ENCODE measurements at places on chromosomes 2 and 18.

- DNase-seq: no peak
Observed at GRCh38 chr2:72846171-72847095, 20.6 kb upstream of the EXOC6B start.

DNA sequence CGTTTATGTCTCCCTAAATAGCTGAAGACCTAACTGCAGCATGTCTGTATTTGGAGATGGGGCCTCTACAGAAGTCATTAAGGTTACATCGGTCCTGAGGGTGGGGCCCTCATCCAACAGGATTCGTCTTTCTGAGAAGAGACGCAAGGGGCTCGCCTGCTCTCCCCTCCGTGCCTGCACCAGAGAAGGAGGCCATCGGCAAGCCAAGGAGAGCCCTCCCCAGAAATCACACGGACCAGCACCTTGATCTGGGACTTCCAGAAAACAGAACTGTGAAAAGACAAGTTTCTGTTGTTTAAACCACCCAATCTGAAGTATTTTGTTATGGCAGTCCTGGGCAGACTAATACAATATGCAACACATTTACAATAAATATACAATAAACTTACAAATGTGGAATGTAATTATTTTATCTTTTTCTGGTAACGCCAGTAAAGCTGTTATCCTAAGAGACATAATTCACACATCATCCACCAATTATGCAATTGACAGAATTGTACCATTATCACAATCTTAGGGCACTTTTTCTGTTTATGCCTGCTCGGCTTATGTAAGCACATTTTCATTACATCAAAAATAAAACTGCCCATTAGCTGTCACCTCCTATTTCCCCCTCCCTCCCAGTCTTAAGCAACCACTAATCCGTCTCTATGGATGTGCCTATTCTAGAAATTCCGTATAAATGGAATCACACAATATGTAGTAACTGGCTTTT, 6.1 kb downstream of the HSBP1L1 start:
- no peak for DNase-seq

- DNase-seq: no peak
Observed at GRCh38 chr2:74739129-74739528, 85.1 kb downstream of the SEMA4F start.

DNA sequence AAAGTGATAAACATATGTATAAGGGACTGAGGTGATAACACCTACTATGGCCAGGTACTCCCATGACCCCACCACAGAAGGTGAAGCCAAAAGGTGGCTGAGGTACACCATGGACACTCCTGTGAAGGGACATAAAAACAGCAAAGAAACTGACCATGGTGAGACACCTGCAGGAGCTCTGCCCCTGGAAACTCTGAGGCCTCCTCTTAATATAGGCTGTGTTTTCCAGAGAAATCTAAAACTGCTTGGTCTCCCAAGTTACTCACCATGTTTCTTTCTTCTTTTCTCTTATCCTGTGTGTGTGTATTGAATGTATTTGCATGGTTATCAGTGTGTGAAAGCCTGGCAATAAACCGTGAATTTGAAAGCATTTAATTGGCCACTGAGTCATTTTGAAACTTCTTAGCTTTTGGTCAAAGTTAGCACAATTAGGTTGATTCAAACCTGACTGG, 739.3 kb upstream of the GCFC2 start:
- DNase-seq: no peak

- no peak for DNase-seq
Observed at GRCh38 chr2:69689466-69689865, 45.9 kb upstream of the AAK1 start.

DNA sequence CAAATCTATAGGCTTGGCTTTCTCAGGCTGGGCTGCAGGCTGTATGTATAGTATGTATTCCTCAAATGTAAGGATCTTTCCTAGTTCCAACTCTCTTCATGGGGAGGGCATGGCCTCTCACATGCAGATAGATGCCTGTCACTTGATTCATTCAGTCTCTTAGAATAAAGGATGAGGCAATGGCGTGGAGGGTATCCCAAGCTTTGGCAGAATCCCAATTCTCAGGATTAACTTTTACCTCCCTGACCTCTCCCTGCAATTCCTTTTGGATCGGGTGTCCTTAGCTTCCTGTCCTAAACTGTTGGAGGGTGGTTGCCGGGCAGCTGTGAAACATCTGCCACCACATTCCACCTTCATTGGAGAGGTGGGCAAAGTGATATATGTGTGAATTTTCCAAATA, 80.3 kb downstream of the INSIG2 start:
- no peak for DNase-seq

DNA sequence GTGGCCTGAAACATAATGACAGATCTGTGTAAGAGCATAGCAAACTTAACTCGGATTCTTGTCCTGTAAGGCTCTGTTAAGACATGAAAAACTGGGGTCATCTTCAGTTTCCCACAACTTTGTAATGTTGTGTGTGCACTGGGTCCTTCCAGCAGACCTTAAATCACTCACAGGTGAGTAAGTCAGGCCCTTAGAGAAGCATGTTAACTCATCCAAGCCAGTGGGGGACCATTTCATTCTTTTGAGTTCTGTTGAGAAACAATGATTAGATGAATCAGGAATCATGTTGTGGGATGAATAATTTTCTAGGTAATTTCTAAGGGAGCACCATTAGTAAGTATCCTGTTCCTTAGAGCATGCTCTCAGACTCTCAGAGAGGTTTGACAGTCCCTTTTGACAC, 167.1 kb downstream of the ESCO1 start:
- DNase-seq: no peak

DNA sequence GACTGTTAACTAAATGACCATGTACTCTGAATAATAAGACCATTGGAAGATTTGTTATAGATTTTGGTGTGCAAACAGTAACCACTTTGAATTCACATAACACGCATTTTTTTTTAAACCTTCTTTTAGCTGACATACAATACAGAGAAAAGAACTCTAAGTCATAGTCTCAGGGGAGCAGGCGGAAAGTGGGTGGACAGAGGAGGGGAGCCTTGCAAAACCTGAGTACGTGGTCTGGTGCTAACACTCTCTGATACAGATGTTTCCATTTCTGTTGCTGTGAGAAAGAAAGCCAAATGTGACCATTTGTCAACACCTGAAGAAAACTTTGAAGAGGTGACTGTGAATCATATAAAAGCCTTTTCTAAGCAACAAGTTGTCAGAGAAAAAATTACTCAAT, 151.8 kb upstream of the GCFC2 start:
- no peak for DNase-seq

GRCh38 chr2:20599861-20600461, 50.9 kb downstream of the HS1BP3 start:
- no peak for DNase-seq

GRCh38 chr2:24456599-24457556, 34.2 kb upstream of the NCOA1 start:
- DNase-seq: peak; percentile 84

DNA sequence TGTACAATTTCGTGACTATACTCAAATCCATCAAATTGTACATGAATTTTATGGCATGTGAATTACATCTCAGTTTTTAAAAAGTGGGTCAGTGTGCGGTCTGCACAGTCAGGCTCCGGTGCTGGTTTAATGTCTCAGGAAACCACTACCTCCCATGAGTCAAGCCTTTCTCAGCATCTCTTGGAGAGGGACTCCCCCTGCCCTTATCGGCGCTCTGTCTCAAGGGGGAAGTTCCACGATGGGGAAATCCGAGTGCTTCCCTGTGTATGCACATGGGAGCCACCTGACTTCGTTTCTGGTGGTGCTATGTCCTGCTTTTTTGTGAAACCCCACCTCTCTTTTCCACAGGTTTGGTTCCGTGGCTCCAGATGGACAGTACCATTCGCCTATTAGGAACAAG, 72.5 kb downstream of the ACOXL start:
- no peak for DNase-seq

All from IMR-90 (cell line).